ENCODE measurements at places on chromosomes 16 and 17.

GRCh38 chr17:49898366-49899190, 50.7 kb upstream of the TAC4 start:
- no peak for DNase-seq

- DNase-seq = peak; percentile 18
Measured at GRCh38 chr17:77476931-77477805, 336.4 kb downstream of the SEC14L1 start.

DNA sequence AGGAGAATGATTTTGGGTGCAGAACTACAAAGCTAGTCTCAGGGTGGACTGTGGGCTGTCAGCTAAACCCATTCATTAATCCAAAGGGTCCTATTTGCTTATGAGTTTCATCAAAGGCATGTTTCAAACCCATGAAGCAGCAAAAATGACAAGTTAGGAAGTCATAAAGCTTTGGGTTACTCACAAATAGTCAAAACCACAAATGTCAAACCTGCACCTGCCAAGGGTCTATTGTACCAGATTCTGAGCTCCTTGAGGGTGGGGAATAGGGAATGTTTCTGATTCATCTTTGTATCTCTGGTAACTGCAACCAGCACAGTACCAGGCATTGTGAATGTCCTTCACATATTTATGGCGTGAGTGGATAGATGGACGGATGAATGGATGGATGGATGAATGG, 317.7 kb downstream of the MAF start:
- DNase-seq = no peak

- peak; percentile 69 for DNase-seq
Measured at GRCh38 chr17:39667945-39668924, at the start of gene PNMT. Gene PNMT, plus strand, starts transcription at chr17:39668453. Its CDS starts 23 bp downstream, at chr17:39668476.

DNA sequence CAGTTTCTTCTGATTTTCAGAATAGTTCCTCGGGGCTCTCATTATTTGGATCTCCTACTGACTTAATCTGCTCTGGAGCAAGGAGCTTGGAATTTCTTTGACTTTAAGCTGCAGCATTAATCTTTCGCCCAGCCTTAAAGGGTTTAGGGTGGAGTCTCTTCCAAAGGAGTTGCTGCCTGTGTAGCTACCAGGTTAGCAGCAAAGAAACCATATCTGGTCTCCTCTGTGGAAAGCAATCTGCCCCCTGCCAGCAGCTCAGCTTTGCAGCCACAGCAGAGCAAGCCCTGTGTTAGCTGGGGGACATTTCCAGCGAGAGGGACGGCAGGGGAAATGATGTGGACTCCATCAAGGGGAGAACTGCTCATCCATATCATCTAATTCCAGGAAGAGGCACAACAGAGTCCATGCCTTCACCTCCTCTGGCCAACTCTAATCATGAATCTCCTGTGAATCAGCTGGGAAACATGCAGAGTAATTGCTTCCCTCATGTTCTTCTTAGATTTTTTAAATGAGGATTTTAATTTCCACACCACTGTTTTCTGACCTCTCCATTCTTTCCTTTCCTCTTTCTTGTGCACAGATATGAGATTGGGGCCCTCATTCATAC, 827.6 kb upstream of the CA10 start:
- no peak for DNase-seq

GRCh38 chr16:56889206-56889605, 24.2 kb downstream of the SLC12A3 start:
- no peak for DNase-seq

DNA sequence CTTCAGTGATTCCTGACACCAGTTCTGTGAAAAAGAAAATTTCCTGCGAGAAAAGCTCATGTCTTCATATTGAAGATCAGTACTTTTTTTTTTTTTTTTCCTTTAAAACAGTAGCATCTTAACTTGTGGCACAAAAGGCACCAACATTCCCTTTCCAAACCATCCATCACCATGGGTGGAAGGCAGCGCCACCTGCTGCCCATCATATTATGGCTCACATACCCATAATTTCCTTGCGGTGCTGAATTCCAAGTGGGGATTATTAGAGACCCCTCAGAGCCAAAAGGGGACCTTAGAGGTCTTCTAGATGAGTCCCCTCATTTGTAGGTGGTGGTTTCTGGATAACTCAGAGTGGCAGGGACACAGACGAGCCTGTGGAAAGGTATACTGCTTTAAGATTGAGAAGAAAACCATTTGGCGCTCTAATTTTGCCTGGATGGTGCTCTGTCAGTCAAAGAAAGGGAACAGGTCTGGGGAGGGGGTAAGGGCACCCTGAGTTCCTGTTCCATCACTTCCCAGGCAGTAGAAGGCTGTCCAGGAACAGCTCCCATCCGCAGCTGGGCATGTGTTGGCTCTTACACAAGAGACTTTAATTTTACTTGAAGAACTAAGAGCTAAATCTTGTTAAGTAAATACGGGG, 7.9 kb upstream of the SOST start:
- peak; percentile 10 for DNase-seq

- no peak for DNase-seq
Measured at GRCh38 chr16:13542284-13542683, 377.7 kb upstream of the ERCC4 start.

GRCh38 chr16:27624154-27625049, 74.5 kb downstream of the KATNIP start:
- DNase-seq = no peak

GRCh38 chr17:73455050-73455687, 143.4 kb upstream of the CDC42EP4 start:
- no peak for DNase-seq

DNA sequence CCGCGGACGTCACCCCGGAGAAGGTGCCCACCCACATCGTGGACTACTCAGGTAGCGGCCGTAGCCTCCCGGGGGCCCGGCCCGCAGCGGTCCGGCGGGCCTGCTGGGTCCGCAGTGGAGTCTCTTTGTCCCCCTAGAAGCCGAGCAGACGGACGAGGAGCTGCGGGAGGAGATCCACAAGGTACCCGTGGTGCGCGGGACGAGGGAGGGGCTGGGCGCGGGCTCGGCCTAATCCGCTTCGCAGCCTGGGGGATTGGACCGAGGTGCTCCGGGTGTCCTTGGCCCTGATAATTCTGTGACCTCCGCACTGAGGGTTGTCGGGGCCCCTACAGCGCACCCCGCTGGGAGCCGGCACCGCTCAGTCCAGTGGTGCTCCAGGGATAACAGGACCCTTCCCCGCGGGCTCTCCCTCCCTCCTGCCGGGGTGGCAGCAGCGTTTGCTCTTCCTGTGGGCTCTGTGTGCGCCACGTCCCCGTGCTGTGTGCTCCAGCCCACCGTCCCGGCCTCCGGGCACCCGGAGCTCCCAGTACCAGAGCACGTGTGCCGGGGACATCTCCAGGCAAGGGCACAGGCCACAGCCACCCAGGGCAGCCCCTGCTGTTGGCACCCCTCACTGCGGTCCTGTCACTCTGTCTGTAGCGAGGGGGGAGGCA, 713 bp downstream of the RHOT2 start:
- no peak for DNase-seq

DNA sequence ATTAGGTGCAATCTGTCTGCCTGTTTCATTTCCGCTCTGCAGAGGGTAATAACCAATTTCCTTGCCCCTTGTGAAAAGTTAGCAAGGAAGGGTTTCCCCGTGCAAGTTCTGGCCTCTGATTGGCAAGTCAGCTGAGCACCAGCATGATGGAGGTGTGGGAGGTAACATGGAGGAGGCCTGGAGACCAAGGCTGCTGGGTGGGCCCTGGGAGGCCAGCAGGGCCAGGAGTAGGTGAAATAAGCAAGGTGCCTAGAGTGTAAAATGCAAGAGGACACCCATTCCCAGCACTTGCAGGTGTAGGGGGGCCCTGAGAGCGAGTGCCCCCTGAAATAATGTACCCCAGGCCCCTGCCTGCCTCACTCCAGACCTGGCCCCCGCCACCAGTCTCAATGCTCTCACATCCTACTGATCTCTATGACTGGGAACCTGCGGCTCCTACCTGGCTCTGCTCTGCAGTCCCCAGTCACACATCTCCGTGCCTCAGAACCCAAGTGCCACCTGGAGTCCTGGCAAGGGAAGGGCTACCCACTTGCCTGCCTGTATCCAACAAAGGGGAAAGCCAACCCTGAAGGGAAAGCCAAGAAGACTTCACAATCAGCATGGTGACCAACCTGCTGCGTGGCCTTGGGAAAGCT, 116.2 kb downstream of the C16orf78 start:
- DNase-seq = no peak

DNA sequence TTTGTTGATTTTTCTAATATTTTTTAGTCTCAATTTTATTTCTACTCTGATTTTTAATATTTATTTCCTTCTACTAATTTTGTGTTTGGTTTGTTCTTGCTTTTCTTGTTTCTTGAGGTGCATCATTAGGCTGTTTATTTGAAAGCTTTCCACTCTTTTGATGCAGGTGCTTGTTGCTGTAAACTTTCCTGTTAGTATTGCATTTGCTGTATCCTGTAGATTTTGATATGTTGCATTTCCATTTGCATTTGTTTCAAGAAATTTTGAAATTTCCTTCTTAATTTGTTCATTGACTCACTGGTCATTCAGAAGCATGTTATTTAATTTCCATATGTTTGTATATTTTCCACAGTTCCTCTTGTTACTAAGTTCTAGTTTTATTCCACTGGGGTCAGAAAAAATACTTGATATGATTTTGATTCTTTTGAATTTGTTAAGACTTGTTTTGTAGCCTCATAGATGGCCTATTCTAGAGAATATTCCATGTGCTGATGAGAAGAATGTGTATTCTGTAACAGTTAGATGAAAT, 43.1 kb upstream of the NACA2 start:
- no peak for DNase-seq

DNA sequence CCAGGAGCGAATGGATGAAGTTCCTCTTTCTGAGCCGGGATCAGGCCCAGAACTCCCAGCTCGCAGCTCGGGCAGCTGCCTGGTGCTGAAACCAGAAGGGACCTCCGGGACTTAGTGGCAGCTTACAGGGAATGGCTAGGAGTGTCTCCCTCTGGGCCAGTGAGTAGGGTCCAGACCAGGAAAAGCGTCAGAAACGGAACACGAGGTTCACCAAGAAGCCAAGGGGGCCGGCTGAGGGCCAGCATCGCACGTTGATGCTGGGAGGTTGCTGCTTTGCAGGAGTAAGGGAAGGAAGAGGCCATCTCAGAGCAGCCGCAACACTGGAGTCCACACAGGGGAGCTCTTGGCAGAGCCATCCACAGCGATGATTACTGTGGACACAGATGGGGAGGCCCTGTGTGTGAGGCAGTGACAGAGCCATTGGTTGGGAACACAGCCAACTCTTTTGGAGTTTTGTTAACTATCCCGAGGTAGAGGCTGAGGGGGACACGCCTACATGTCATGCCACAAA, 74.0 kb upstream of the CREBBP start:
- no peak for DNase-seq

Data from stimulated activated CD4-positive, alpha-beta T cell treated with anti-CD3 and anti-CD28 coated beads, Interleukin-15, amount 100 ng/mL, for 1 hour (primary cell).